ENCODE measurements at places on chromosomes 16 and 17.

- no peak for DNase-seq
Observed at GRCh38 chr17:8806926-8807550, 7.9 kb upstream of the MFSD6L start.

GRCh38 chr17:21019976-21020586 lies 22.7 kb downstream of the USP22 start:
- no peak for DNase-seq

DNA sequence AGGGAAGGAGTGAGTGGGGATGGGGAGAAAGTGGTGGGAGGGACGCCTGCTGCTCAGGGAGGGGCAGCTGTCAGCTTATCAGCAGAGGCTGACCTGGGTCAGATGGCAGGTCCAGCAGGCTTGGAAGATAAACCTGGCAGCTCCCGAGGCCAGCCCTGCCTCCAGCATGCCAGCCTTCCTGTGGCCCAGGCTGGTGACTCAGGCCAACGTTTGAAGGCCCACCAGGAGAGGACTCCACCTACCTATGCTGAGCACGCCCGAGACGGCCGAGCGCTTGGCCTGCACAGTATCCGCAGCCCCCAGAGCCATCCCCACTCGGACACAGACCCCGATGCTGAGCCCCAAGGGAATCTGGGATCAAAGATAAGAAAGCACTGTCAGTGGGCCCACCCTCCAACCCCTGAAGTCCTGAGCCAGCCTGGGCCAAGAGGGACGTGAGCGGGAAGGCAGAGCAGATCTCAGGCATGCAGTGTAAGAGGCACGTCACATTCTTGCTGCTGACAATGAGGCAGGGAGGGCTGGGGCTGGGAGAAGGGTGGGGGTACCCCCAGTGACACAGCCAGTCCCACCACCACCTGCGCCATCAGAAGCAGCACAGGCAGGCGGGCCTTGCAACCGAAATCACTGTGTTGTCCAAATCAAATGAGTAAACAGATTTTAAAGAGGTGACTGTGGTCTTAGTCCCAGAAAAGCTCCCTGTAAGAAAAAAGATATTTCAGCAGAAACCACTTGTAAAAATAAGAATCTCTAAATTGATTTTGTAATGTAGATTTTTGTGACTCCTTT lies 12.4 kb downstream of the SLC47A2 start:
- DNase-seq = no peak

DNA sequence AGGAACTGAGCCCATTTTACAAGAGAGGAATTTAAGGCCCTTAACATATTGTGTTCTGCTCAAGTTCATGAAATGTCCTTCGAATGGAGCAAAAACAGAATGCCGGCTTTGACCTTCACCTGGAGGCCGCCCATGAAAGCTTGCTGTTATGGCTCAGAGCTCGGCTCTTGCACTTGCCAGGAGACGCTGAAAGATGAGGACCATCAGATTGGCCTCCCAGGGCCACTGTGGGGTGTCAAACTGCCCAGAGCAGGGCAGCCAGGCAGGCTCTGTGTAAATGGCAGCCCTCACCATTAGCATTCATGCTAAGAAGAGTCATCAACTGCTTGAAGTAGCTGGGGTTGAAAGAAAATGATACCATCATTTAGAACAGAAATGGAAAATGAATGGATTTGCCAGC lies 39.3 kb downstream of the IL21R start:
- no peak for DNase-seq

GRCh38 chr16:50172195-50172922 lies 19.3 kb downstream of the TENT4B start:
- no peak for DNase-seq

- DNase-seq = no peak
Observed at GRCh38 chr16:25018972-25019617, 3.9 kb upstream of the ARHGAP17 start.

DNA sequence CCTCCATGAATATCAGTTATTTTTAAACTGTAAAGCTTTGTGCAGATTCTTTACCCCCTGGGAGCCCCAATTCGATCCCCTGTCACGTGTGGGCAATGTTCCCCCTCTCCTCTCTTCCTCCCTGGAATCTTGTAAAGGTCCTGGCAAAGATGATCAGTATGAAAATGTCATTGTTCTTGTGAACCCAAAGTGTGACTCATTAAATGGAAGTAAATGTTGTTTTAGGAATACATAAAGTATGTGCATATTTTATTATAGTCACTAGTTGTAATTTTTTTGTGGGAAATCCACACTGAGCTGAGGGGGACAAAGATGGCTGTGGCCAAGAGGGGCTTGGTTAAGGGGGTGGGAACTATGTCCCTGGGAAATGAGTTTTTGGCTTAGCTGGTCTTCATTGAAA lies 2.3 kb downstream of the CCL11 start:
- no peak for DNase-seq

- DNase-seq = no peak
Observed at GRCh38 chr16:54136276-54136625, 150.3 kb downstream of the IRX3 start.
